ENCODE measurements at places on chromosomes 7 and 10.

GRCh38 chr7:80216996-80217842, 82.6 kb downstream of the GNAI1 start:
- DNase-seq, result no peak

DNA sequence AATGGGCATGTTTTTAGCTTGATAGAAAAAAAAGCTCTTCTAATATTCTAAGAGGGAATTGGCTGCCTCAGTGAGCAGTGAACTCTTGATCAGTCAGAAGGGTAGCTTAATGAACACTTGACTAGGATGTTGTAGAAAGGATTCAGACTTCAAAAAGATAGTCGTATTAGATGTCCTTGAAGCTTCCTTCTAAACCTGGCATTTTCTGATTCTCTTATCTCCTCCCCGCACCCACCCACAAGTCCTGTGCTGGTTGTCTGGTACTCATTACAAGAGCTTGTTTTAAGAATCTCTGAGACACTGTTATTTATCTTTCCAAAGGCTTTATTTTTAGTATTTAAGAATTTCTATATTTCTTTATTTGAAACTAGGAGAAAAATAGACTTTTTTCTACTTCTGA, 7.4 kb upstream of the SMIM30 start:
- no peak for DNase-seq

DNA sequence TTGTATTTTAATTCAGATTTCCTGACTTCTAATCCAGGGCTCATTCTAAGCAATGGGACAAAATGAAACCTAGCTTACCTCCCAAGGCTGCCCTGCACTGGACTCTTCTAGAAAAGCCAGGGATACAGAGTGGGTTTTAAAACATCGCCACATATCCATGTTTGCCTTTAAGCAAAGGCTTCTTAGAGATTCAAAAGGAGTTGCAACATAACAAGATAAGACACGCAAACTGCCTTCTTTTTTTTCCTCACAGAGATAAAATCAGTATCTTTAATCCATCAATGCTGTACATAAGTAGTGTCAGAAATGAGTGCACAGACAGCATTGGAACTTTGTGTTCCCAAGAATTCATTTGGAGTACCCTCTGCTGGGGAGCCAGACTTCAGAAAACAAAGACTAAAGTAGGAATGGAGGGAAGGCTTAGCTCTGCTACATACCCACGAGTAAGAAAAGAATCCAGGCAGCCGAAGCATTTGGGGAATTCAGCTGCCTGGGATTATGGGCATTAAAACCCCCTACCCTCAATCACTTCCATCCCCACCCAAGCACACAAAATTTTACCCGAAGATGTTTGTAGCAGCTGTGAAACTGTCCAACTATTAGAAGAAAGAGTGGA, 427.8 kb downstream of the ARL4A start:
- no peak for DNase-seq

DNA sequence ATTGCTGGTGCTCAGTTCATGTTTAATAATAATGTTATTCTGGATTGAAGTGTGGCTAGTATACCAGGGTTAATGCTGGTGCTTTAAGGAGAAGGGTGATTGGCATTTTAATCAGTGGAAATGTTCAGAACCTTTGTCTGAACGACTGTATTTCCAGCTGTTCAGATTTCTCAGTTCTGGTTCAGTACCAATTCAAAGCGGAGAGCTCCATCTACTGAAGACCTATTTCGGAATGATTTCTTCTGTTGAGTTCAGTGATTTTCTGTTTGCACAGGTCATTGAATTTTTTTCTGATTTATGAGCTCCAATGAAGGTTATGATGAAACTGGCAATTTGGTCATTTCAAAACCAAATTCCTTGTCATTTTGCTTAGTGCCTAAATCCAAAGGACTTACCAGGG, 160.1 kb downstream of the EXOC4 start:
- DNase-seq, result no peak

- DNase-seq, result no peak
Measured at GRCh38 chr7:100545360-100546128, 6.5 kb downstream of the AGFG2 start.

GRCh38 chr10:21135023-21135931, 238.2 kb upstream of the NEBL start:
- DNase-seq, result no peak
